Mesenchymal stem cell (in vitro differentiated cells and primary cell): ENCODE measurements at places on chromosomes 7 and 10.

DNA sequence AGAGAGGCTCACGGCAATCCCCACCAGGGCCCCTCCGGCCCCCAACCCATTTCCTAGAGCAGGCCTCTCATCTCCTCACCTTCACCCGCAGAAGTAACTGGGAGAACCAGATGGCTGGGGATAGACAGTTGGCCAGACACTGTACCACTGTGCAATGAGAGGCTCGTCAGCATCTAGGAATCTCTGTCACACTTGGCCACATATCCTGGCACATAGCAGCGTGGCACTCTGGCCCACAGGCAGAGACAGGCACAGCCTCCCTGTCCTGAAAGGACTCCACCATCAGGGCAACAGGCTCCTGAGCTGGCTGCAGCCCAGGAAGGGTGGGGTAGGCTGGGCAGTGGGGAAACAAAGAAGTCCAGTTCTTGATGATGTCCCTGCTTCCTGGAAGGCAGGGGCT, 45.8 kb downstream of the C10orf143 start:
- no peak for DNase-seq

DNA sequence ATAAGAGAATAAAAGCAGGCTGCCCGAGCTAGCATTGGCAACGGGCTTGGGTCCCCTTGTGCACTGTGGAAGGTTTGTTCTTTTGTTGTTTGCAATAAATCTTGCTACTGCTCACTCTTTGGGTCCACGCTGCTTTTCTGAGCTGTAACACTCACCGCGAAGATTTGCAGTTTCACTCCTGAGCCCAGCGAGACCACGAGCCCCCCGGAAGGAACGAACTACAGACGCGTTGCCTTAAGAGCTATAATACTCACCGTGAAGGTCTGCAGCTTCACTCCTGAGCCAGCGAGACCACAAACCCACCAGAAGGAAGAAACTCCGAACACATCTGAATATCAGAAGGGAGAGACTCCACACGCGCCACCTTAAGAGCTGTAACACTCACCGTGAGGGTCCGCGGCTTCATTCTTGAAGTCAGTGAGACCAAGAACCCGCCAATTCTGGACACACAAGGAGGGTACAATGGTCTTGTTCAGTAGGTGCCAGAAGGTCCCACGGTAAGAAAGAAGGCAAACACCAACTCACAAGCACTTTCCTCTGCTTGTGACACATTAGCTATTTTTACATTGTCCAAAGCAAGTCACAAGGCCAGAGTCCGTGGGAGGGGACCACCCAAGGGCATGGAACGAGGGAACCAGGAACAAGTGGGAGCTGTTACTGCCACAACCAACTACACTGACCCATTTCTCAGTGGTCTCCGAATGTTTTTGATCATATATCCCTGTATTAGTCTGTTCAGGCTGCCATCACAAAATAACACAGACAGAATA, 29.2 kb upstream of the CACUL1 start:
- no peak for DNase-seq

GRCh38 chr7:36367561-36368077, 22.0 kb upstream of the ANLN start:
- no peak for DNase-seq

DNA sequence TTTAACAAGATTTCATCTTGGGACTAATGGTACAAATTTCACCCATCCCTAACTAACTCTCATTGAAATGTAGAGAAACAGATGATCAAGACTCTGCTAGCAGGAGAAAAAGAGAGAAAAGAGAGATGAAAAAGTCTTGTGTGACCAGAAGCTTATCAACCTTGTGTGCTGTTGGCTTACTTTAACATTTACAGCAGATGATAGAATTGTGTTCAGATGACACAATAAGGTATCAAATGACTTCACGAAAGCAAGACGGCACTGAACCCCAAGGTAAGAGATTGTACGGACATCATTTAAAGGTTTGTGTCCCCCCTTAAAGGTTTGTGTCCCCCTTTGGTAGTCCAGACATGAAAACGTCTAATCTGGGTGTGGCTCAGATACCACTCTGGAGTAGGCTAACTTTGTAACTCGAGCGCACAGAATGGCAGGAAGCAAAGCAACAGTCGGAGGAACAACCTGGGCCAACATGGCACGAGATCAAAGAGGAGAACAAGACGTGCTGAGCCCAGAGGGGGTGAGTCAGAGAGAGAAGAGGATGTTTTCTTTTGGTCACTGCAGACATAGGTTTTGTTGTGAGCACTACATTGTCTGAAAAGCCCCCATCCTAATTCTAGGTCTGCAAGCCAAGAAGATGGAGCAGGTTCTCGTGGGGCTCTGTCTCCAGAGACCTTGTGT, 10.4 kb upstream of the LMBR1 start:
- DNase-seq: no peak

DNA sequence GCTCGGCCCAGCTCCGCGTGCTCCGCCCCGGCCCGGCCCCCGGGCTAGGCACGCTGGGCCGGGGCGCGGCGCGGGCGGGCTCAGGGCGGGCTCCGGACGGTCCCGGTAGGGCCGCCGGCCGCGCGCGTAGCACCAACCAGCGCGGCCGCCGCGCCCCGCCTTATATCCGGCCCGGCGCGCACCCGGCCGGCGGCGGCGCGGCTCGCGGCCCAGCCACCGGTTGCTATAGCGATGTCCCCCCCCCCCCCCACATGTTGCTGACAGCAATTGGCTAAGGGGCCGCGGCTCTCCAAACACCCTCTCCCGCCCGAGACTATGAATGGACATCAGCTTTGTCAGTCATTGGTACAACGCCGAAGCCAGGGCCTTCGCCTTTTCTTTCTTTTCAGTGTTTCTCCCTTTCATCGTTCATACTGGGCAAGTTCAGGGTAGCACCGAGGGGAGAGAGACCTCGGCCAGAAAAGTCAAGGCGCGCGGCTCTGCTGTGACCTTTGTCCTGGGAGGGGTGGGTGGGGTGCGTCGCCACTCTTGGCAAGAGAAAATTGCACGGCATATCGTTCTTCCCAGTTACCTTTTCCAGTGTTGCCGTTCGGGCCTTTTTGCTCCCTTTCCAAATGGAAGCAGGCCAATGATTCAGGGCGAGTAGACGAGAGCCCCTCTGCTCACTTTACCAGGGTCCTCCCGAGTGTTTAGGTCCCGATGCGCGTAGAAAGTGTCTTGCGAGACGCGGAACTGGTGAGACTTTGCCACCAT, 354.2 kb downstream of the DNAJB6 start:
- peak; percentile 42 for DNase-seq

DNA sequence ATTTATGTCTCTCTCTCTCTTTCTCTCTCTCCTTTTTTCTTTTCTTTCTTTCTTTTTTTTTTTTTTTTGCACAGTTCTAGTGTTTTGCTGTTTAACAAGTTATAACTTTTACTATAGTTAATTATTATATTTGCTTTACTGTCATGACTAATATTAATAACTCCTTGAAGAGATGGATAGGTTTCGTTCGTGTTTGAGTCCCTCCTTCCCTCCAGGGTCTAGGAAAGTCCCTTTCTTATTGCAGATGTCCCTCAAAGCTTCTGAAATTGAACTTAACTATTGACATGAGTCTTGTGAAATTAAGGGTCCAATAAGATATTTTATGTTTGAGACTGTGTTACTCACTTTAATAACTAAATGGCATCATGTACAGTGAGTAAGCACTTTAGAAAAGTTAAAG, 131.4 kb downstream of the PLXDC2 start:
- DNase-seq: no peak

DNA sequence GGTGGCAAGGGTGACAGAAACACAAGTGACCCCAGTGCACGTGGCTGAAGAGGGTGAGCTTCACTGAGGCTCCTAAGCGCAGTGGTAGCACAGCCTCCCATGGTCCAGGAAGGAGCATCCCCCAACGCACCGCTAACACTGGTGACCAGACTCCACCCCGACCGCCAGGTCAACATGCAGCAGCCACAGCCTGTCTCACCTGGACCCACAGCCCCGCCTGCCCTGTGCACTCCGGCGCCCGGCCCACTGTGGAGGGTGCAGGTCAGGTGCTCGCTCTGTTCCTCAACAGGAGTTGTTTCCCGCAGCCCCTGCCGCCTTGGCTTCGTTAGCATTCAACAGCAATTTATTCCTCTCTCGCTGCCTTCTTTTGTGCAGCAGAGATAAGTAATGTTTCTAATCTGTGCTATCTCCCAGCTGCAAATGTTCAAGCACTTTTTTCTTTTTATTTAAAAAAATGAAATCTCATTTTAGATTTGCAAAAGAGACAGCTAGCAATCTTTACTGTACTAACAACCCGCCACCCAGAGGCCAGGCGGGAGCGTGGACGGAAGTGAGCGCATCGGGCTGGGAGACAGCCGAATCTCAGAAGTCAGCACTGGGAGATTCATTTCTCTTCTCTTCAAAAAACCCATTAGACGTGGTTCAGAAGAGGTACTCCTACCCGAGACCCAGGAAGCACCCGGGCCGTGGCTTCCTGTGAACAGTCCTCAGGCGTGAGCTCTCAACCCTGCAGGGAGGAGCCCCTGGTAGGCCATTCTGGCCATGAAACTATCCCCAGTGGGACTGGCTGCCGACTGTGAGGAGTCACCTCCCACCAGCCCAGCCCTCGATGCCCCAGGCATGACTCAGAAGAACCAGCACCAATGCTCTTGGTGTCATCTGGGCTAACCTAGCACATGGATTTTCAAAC, 133.4 kb downstream of the MAD1L1 start:
- peak; percentile 37 for DNase-seq

GRCh38 chr10:33129141-33129995, 171.3 kb upstream of the ITGB1 start:
- DNase-seq: peak; percentile 72

DNA sequence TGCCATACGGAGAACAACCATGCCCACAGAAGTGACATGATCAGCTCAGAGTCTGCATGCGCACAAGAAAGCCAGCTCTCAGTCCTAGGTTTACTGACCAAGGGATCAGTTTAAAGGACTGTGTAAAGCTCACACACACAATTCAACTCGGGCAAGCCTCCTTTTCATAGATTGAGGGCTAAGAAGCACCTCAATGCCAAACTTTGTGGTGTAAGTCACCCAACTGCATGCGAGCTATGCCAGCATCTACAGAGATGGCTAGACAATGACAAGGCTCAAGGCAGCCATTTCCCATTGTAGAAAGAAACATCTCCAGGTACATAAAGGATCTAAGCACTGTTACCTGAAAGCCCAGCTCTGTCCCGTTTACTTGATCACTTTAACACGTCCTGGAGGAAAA, 36.8 kb downstream of the GPAM start:
- DNase-seq: no peak

DNA sequence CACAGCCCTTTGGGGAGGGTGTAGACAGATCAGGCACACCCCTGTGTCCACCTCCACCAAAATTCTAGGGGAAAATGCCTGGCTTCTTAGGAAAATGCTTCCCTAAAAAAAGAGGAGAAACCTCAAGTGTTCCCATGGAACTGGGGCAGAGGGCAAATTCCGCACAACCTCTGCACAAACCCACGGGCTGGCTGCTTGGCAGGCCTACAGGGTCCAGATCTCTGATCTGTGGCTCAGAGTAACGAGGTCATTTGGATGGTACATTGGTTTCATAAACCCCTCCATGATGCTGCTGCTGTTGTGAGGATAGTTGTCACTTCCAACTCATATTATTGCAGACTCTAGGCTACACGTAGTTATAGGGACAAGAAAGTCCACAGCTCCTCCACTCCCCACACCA, 16.0 kb downstream of the LGI1 start:
- no peak for DNase-seq

GRCh38 chr7:73824986-73825385, 5.8 kb upstream of the CLDN4 start:
- DNase-seq: no peak

- no peak for DNase-seq
These were observed 111.5 kb downstream of the SEMA3C start for GRCh38 chr7:80807166-80807900.

DNA sequence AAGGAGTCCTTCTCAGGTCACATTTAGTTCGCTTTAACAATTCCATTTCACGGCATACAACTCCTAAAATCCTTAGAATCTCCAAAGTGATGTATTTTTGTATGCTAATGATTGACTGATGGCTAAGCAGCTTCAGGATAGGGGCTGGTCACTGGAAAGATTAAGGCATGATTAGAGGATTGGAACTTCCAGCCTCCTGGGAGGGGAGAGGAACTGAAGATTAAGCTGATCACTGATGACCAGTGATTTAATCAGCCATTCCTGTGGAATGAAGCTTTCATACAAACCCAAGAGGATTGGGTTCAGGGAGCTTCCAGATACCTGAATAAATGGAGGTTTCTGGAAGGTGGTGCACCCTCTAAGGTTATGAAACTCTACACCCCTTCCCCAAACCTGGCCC, 123.9 kb upstream of the CDK13 start:
- no peak for DNase-seq

GRCh38 chr10:3770611-3771110, 14.3 kb downstream of the KLF6 start:
- DNase-seq: peak; percentile 55

GRCh38 chr10:31014161-31014875, 17.3 kb downstream of the ZNF438 start:
- DNase-seq: no peak

- no peak for DNase-seq
These were observed 4.7 kb downstream of the MTERF1 start for GRCh38 chr7:91875851-91876250.

GRCh38 chr10:13658871-13659685, 72.3 kb downstream of the PRPF18 start:
- DNase-seq: no peak

- peak; percentile 31 for DNase-seq
These were observed 266.2 kb downstream of the CREB5 start for GRCh38 chr7:28678431-28678965.

DNA sequence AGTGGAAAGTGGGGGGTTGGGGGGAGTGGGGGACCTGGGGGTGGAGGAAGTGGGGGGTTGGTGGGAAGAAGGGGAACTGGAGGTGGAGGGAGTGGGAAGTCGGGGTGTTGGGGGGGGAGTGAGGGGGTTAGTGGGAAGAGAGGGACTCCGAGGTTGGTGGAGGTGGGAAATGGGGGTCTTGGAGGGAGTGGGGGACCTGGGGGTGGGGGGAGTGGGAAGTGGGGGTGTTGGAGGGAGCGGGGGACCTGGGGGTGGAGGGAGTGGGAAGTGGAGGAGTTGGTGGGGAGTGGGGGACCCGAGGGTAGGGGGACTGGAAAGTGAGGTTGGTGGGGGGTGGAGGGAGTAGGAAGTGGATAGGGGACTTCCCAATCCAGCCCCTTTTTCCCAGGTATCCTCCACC, 906 bp upstream of the MMD2 start:
- no peak for DNase-seq

GRCh38 chr7:133121175-133121844, 39.4 kb upstream of the CHCHD3 start:
- DNase-seq: no peak

DNA sequence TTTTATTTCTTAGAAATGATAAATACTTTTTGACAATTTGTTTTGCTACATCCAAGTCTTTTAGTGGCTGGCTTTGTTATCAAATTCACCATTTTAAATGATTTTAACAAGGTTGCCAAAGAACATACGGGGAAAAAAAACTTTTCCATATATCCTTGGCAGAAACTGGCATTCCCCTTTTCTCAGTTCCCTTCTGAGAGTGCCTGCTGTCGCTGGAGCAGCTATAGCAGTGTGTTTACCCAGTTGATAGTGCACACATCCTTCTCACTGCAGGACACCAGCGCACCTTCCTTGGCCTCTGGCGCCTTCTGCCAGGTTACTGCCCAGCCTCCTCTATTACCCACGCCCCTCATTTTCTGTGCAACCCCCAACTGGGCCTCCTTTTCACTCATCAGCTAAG, 94.1 kb downstream of the ALOX5 start:
- no peak for DNase-seq
